ENCODE measurements at places on chromosomes 7 and 10.
A peak's percentile ranks its signal among the peaks of the same experiment; 100 is the strongest.

DNA sequence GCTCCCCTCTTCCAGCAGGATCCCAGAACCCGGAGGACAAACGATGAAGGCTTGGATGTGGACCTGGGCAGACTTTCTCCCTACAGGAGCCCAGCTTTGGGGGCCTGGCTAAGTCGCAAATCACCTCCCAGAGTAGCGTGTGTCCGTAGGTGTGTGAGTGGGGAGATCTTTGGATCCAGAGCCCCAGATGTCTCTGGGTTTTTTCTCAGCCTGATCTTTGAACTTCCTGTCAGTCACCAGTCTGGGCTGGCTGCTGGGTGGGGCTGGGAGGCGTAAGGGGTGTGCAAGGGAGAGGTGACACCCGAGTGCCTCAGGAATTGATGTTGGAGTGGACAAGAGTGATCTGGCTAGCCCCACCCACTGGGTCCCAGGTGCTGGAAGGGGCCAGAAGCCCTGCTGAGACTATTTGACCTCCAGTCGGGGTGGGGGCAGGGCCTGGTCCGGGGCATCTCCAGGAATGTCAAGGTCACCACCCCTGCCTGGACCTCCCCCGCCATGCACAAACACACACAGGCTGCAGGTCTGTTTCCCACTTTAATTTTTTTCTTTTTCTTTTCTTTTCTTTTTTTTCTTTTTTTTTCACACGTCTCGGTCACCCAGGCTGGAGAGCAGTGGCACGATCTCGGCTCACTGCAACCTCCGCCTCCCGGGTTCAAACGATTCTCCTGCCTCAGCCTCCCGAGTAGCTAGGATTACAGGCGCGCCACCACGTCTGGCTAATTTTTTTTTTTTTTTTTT, at the start of gene MOGAT3:
Gene MOGAT3, minus strand, starts transcription at position 175 of the 738 bp plus-strand sequence. CDS start 182 bp downstream, outside the sequence.
- no peak for DNase-seq

DNA sequence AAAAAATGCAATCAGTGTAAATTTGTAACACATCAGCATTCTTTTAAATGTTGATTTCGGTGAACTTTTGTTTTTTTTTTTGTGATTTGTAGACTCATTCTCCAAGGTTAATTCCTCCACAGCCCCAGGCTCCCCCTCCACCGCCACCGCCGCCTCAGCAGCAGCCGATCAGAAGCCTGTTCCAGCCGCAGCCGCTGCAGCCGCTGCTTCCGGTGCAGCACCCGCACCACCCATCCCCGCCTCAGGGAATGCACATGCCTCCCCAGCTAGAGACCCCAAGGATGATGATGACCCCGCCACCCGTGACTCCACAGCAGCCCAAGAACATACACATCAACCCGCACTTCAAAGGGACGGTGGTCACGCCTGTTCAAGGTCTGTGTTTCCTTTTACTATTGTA, 66.6 kb downstream of the RBM33 start:
- no peak for DNase-seq

DNA sequence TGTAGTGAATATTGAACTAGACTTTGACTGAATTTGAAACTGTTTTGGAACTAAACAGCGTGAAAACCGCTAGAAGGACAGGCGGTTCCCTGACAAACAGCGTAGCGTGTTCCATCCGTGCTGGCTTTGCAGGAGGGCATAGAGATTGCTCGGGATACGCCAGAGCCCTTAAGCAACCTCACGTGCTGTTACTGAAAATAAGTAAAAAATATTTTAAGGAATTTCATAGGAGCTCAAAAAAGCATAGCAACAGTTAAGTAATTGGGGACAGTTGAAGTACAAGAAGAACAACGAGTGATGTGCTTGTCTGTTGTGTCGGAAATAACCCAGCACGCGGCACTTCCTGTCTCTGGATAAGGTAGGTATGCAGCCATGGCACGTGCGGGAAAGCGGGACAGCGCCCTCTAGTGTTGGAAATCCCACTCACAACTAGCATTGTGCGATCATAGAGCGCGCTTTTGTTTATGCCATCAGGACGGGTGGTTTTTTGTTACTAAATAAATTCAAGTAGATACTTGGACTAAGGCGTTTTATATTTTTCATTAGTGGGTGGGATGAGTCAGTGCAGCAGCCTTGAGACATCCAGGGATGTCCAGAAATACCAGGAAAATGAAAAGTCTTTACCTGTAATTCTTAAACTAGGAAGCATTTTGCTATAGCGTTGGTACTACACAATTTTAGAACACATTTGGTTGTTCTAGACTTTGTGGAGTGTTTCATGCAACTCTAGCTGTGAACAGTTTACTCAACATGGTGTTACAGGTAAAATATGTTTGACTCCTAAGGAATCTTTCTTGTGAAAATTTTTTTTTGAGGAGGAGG, 50.4 kb downstream of the DNAJB6 start:
- DNase-seq = peak; percentile 84

DNA sequence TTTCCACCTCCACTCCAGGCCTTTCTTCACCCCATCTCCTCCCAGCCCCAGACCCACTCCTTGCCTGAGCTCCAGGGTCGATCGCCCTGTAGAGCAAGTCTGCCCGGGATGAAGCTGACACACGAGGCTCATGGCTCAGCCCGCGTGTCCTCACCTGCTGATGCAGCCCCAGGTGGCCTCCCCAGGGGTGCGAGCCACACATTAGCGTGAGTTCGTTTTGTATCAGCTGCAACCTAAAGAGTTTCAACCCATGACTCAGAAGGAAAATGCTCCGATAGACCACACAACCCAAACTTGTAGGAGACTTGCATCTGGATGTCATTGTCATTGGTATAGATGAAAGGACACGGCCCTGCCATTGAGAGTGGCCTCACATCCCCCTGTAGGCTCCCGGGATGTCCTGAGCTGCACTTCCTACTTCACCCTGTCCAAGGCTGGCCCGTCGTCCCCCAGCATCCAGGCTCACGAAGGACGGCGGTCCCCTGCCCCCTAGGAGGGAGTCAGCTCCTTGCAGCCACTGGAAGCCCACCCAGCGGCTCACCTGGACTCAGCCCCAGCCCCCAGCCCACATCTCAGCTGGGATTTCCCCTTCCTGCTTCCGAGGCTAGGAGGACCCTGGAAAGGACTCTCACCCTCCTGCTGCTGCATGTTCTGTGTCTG, 97.7 kb downstream of the HTR5A start:
- no peak for DNase-seq

DNA sequence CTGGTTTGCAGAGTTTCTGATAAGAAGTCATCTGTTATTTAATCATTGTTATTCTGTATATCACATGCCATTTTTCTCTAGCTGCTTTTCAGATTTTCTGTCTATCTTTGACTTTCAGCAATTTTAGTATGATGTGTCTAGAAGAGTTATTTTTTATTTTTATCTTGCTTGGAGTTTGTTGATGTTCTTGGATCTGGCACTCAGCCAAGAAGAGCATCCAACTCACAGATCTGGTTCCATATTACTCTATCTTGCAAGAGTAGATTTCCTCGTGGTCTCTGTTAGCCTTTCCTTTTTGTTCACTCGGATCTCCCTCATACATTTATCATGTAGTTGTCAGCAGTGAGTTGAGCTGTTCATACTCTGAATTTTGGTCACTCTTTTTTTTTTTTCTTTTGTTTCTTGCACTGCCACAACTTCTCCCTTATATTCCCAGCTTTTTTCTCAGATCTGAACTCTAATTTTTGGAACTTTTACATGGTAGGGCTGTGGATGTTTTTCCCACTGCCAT, 54.8 kb upstream of the CALCR start:
- no peak for DNase-seq

DNA sequence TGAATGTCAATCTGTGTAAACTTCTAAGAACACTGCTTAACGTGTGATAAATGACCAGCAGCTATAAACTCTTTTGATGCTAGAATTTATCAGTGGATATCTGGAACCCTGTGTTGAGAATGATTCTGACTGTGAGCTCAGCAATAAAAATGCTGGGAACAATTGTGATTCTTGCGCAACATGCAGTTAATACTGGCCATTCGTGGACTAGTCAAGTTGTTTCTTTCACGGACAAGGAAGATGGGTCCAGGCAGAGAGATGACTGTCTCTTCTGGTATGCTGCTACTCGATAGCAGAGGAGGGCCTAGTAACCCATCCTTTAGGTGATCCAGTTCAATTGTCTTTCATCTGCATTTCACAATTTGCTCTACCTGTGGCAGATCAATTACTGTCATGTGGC, 394.8 kb upstream of the IGFBP3 start:
- DNase-seq = no peak

GRCh38 chr10:106284802-106285587, 879.5 kb downstream of the SORCS1 start:
- DNase-seq = no peak

- DNase-seq = no peak
Measured at GRCh38 chr7:153027210-153027609, 267.7 kb downstream of the ACTR3B start.

- no peak for DNase-seq
Measured at GRCh38 chr10:72932259-72933015, 22.2 kb downstream of the PLA2G12B start.

GRCh38 chr7:150954986-150955518, 23.1 kb downstream of the KCNH2 start:
- DNase-seq = no peak

DNA sequence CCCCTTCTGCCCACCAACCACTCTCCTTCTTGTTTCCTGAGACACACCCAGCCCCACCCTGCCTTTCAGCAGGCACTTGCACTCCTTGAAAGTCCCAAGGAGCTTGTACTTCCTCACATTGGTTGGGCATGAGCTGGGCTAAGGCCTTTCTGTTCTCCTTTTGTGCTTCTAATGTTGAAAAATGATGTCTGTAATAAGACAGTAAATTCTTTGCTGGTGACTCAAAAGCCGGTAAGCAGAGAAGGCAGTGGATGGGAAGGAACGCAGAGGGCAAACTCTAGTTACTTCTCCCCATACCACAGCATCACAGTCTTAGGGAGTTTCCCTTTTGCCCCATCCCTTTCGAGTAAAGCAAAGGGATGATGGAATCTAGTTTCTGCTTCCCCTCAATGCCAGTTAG, 185.6 kb downstream of the PLXNA4 start:
- DNase-seq = no peak

DNA sequence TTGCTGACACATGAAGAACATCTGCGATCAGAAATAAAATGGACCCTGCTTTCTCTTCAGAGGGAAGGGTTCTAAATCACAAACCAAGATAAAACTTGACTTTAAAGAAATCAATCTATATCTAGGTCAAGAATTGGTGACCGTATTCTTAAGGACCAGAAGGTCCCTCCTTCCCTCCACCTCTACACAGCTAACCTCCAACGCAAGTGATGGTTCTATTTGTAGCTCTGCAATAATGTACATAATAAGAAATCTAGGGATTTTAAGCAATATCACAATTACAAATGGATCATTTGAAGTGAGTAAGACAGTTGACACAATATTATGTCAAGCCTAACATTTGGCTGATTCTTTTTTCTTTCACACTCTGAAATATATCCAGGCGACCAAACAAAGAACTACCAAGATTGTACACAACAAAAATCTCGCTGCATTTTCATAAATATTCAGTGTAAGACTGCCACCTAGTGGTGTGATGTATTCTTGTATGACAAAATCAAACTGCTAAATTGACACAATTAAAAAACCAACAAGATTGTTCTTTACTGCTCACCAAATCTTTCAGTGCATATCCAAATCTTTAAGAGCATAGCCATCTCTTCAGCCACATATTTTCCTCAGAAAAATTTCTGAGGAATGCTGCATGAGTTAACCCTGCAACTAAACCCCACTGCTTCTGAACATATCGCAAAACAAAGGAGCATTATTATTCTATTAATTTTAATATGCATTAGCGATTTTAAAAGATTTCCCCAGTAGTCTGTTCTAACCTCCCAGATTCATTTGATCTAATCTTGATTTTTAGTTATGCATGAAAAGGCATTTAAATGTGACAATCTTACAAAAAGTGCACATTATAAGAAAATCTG, 44.5 kb downstream of the ICA1 start:
- no peak for DNase-seq

GRCh38 chr7:44636926-44637325, 30.5 kb downstream of the OGDH start:
- no peak for DNase-seq

DNA sequence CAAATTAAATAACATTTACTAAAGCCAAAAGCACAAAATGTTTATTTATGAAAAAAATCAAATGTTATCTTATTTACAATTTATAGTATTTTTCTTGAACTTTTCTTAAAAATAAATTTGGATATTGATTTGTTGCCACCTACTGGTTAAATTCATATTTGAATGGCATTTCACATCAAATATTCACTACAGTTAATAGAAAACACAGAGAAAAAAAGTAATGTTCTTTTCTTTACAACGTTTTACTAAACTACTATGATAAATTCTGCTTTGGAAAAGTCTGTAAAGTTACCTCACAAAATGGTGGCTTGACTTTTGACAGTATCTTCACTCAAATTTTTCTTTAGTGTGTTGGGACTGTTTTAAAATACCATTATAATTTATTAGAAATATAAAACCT, 52.7 kb downstream of the SRPK2 start:
- DNase-seq = no peak

DNA sequence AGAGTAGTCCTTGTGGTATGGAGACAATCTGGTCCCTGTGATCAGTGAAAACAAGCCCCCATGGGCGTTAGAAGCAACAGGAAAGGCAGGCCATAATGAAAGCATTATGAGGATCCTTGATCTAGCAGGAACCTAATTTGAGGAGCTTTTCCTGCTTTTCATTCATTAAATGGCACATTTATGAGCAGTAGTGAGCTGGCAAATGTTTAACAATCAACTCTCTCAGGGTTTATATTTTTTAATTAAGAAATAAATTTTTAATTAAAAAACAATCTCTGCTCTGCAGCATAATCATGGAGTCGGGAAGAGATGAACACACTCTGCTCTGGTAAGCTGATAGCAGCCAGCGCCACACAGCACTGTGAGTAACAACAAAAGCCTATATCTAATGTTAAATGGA, 11.3 kb upstream of the NEBL start:
- DNase-seq = no peak

DNA sequence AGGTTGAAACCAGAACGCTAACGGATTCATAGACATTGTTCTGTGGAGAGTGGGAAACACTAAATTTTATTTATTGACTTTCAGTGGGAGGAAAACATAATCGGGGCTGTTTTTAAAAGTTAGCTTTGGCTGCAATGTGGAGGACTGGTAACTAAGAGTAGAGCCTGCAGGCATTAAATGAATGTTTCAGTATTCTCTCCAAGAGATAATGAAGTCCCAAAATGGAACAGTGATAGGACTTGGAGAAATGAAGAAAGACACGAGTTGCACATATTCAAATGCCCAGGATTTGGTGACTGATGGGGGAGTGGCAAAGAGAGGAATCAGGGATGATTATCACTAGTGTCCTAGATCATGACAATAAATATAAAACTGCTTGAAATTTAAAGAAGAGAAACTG, 359.8 kb upstream of the LRRTM3 start:
- DNase-seq = no peak

Data from stimulated activated CD4-positive, alpha-beta T cell treated with anti-CD3 and anti-CD28 coated beads, Interleukin-12 subunit alpha, Interleukin-12 subunit beta, amount 100 ng/mL, for 24 hours (primary cell).